ENCODE measurements at places on chromosomes 11 and 22.

- DNase-seq = no peak
These were observed 109.3 kb downstream of the MIAT start for GRCh38 chr22:26766510-26767350.

GRCh38 chr11:86177302-86177701 is 67.3 kb upstream of the EED start:
- no peak for DNase-seq

DNA sequence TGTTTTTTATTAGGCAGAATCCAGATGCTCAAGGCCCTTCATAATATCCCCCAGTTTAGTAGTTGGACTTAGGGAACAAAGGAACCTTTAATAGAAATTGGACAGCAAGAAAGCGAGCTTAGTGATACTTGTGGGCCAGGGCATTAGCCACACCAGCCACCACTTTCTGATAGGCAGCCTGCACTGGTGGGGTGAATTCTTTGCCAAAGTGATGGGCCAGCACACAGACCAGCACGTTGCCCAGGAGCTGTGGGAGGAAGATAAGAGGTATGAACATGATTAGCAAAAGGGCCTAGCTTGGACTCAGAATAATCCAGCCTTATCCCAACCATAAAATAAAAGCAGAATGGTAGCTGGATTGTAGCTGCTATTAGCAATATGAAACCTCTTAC is 1.4 kb downstream of the HBB start:
- DNase-seq = no peak

DNA sequence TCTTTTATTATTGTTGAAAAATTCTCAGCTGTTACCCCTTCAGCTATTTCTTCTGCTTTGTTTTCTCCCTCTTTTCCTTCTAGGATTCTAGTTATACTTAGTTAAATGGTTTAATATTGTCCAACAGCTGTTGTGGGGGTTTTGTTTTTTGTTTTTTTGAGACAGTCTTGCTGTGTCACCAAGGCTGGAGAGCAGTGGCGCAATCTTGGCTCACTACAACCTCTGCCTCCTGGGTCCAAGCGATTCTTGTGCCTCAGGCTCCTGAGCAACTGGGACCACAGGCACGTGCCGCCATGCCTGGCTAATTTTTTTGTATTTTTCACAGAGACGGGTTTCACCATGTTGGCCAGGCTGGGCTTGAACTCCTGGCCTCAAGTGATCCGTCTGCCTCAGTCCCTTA is 12.7 kb downstream of the SDHAF2 start:
- no peak for DNase-seq

GRCh38 chr11:122751292-122752070 is 86.8 kb upstream of the CRTAM start:
- DNase-seq = peak; percentile 70

GRCh38 chr11:12329169-12329568 is 48.2 kb upstream of the PARVA start:
- no peak for DNase-seq

GRCh38 chr11:5703741-5704536 is 14.3 kb downstream of the TRIM22 start:
- no peak for DNase-seq
